ENCODE measurements at places on chromosomes 6 and 20. TPM values are rescaled to one million over a fixed set of nuclear protein-coding genes. Genes with fewer than 3 reads are reported as not detected.

The TGIF2 gene
- total RNA-seq = 18.3 TPM

The GLO1 gene
- total RNA-seq = 77.1 TPM

The FOXQ1 gene
- total RNA-seq = 57.0 TPM

DNA sequence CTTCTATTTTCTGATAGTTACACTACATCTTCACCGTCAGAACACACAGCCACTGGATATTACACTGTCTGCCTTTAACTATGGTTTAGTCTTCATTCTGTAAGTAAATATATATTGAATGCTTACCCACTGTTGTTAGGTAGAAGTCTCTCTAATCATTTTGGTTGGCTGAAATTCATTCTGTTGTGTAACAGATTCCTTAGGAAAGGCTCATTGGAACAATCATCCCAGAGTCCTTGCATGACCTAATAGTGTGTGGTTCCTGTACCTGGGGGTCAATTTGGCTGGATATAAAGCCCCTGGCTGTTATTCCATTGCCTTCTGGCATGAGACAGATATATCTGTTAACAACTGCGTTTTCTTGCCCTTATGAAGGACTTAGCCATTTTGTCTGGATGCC lies 9.9 kb downstream of the BLOC1S5 start:
- H3K4me3 ChIP-seq = no peak overlapping the region
- no peaks in the 10 kb centered on the region for H3K36me3 ChIP-seq
- H3K27me3 ChIP-seq = no peaks in the 10 kb centered on the region
- DNase-seq = no peak
- H3K27ac ChIP-seq = no peak overlapping the region
- H3K4me1 ChIP-seq = no peaks in the 10 kb centered on the region

- H3K4me3 ChIP-seq = peak overlapping the region; percentile 33
- no peaks in the 10 kb centered on the region for H3K4me1 ChIP-seq
- H3K27ac ChIP-seq = no peak overlapping the region
- H3K27me3 ChIP-seq = no peaks in the 10 kb centered on the region
These were observed 405 bp upstream of the RNF182 start for GRCh38 chr6:13924146-13924948.

DNA sequence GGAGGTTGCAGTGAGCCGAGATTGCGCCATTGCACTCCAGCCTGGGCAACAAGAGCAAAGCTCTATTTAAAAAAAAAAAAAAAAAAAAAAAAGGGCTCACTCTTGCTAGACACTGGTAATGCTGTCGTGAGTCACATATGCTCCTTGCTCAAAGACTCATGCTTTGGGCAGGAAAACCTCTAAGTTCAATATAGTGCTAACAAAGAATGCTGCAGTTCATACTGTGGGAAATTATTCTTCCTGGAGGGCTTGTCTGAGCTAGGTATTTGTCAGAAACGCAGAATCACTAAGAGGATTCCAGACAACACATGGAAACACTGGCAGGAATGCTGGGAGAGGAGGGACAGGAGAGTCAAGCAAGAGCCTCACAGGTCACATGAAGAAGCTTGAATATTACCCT lies 2.3 kb upstream of the LYRM2 start:
- peaks cover 20% of the 10 kb centered on the region for H3K4me1 ChIP-seq
- H3K4me3 ChIP-seq = no peak overlapping the region
- no peaks in the 10 kb centered on the region for H3K36me3 ChIP-seq
- H3K27ac ChIP-seq = no peak overlapping the region
- no peaks in the 10 kb centered on the region for H3K27me3 ChIP-seq
- no peak for DNase-seq

GRCh38 chr6:80304014-80304413 lies 197.5 kb downstream of the BCKDHB start:
- H3K4me1 ChIP-seq = no peaks in the 10 kb centered on the region
- no peak overlapping the region for H3K27ac ChIP-seq
- no peak overlapping the region for H3K4me3 ChIP-seq
- H3K27me3 ChIP-seq = no peaks in the 10 kb centered on the region

- H3K4me3 ChIP-seq = no peak overlapping the region
- no peaks in the 10 kb centered on the region for H3K27me3 ChIP-seq
- peaks cover 14% of the 10 kb centered on the region for H3K4me1 ChIP-seq
- H3K36me3 ChIP-seq = no peaks in the 10 kb centered on the region
These were observed 2.8 kb upstream of the CEP43 start for GRCh38 chr6:166996406-166996805.

DNA sequence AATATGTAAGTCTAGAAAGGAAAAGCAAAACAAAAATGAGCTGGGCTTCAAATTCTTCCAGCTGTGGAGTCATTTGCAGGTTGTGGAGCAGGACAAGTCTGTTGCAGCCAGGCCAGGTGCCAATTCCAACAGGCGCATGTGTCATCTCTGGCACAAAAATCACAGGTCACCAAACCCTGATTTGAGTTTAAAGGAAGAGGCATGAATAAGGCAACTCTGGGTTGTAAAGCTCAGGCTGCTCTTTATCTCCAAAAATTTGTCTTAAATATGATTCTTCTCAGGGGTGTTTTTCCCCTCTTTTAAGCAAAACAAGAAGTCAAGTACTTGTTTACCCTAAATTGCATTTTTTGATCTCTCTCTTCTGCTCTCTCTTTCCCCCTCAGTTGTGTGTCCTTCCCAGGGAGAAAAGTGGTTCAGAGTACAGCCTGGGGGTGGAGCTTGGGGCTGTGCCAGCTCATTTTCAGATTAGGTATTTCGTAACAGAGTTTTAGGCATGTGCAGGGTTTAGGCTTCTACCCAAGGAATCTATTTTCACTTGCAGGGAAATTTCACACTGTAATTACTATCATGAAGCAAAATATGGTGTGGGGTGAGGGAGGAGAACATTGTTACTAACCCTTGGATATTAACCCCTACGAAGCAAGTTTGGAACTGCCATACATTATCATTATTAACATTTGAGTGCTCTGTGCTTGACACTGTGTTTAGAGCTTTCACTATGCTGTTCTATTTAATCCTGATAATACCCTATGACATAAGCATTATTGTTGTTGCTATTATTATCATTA lies 8.3 kb upstream of the NCOA3 start:
- peak overlapping the region; percentile 38 for H3K4me3 ChIP-seq
- H3K4me1 ChIP-seq = peaks cover 44% of the 10 kb centered on the region
- H3K36me3 ChIP-seq = no peaks in the 10 kb centered on the region
- peak overlapping the region; percentile 84 for H3K27ac ChIP-seq

DNA sequence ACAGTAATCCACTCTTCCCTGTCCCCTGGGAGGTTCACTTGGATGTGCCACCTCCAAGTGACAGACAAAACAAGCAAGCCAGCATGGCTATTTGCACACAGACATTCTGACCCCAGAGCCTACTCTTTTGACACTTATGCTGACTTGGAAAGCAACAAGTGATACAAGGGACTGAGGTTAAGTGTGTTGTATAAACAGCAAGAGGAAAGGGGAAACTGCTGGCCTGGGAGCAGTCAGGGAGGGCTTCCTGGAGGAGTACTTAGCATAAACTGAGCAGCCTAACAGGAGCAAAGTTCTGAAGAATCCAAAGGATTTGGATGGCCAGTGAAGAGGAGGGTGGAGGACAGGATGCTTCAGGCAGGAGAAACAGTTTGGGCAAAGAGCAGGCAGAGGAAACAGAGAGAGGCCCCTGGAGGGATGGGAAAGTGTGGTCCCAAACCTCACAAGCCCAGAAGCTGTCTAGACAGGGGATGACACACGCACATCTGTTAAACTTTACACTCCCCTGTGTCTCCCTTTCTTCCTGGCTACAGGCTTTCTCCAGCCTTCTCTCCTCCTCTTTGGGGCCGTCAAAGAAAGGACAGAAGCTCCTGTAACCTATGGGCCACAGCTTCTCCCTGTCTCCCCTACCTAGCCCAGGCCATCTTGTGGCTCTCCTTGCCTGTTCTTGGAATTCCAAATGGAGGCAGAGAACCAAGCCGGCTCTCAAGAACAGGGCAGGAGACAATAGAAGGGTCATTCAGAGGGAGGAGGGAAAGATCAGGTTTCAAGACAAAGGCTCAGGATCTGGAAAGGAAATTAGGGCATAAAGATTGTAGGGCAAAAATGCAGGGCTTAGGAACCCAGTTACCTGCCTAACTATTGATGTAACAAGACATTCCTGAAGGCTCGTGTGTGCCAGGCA lies 19.3 kb downstream of the SULF2 start:
- peak; percentile 13 for DNase-seq
- 0 out of 2 replicates have a peak, but pooled peaks cover 5% of the 10 kb centered on the region for H3K4me1 ChIP-seq
- no peaks in the 10 kb centered on the region for H3K27me3 ChIP-seq
- no peak overlapping the region for H3K4me3 ChIP-seq
- peak overlapping the region; percentile 28 for H3K27ac ChIP-seq

- DNase-seq = no peak
- H3K4me3 ChIP-seq = no peak overlapping the region
- no peaks in the 10 kb centered on the region for H3K4me1 ChIP-seq
- no peaks in the 10 kb centered on the region for H3K36me3 ChIP-seq
These were observed 157.3 kb downstream of the THBS2 start for GRCh38 chr6:169096388-169096787.

DNA sequence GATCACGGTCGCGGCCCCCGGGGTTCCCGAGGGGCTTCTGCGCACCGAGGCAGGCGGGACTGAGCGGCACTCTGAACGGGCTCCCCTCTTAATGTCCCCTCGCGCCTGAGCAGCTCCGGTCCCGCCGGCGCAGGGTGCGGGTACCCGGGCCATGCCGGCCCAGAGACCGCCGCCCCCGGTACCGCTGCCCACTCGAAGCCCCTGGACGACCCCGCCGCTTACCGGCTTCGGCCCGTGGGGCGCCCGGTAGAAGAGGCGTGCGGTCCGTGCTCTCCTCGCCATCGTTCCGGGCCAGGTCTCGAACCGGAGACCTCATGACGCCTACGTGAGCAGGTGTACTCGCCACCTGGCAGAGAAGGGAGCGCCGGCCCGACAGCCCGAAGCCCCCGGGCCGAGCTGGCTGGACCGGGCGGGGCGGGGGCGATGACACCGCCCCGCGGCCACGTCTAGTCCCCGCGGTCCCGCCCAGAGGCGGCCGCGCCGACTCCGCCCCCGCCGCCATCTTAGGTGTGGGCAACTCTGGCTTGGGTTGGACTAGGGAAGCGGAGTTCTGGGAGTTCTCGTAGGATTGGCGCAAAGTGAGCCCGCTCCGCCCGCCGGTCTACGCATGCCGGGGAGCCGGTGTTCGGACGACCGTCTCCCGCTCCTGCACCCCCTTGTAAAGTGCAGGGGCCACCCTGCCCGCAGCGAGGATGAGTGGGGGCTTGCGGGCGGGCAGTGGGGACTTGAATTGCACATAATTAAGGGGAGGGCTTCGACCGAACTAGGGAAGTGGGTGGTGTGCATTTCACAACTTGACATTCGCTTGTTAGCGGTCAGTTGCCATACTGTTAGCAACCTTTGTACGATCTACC lies at the start of gene SLC17A5:
SLC17A5 (minus strand) TSS at position 422 of the 854 bp plus-strand sequence; CDS start at position 316, 106 bp downstream.
- no peaks in the 10 kb centered on the region for H3K27me3 ChIP-seq
- peaks cover 48% of the 10 kb centered on the region for H3K4me1 ChIP-seq
- peak; percentile 82 for DNase-seq
- peak within 1 kb of the TSS; percentile 74 for H3K27ac ChIP-seq
- no peaks in the 10 kb centered on the region for H3K36me3 ChIP-seq
- peak within 1 kb of the TSS; percentile 77 for H3K4me3 ChIP-seq

DNA sequence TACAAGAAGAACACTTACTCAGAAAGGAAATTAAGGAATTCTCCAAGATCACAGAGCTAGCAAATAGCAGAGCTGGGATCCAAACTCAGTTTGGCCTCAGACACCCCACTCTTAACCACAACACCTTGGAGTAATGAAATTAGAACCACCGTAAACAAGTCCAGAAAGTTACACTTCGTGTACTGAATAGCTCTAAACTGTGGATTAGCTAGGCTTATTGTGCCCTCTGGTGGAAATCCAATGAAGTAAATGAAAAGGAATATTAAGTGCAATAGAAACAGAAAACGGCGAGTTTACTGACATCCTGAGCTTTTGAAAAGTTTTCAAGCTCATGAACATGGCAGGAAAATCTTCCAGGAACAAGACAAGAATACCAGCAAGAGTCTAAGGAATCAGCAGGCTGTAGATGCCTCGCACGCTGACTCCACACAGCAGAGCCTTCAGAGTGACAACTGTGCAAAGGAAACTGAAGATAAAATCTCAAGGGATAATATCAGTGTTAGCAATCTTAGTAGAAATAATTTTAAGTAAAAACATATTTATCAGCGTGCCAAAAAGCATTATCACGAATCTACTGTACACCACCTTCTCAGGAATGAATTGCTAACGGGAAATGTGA lies 34.6 kb downstream of the FBXO5 start:
- H3K27ac ChIP-seq = no peak overlapping the region
- H3K36me3 ChIP-seq = no peaks in the 10 kb centered on the region
- H3K27me3 ChIP-seq = no peaks in the 10 kb centered on the region
- DNase-seq = no peak
- peaks cover 26% of the 10 kb centered on the region for H3K4me1 ChIP-seq
- no peak overlapping the region for H3K4me3 ChIP-seq

DNA sequence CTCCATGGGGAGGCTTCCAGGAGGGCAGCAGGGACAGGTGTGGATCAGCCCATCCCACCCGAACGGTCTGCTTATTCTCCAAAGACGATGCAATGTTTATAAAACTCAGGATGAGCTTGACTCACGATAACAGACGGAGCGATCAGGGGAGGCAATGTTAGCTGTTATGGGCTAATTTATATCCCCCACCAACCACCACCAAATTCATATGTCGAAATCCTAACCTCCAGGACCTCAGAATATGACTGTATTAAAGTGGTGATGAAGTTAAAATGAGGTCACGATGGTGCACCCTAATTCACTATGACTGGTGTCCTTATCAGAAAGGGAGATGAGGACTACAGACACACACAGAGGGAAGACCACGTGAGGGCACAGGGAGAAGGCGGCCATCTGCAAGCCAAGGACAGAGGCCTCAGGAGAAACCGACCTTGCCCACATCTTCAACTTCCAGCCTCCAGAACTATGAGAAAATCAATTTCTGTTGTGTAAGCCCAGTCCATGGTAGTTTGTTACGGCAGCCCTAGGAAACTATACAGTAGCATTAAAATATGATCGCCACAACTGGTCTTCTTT lies 7.0 kb downstream of the ADTRP start:
- H3K4me3 ChIP-seq = peak overlapping the region; percentile 52
- H3K36me3 ChIP-seq = no peaks in the 10 kb centered on the region
- peak overlapping the region; percentile 98 for H3K27ac ChIP-seq
- H3K27me3 ChIP-seq = no peaks in the 10 kb centered on the region

DNA sequence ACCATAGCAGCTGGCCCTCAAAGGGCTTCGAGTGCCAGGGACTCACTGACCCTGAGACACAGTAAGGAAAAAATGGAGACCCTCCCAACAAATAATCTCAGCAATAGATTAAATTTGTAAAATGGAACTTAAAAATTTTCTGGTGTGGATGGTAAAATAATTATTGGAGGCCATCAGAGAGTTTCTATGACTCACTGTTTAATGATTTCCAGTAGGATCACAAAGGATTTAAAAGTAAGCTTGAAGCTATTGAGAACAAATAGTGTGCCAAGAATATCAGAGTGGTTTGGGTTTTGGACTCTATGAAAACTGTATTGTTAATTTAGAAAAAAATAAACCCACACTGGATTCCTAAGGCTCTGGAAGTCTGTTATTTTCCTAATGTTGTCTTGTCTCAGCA lies 115.2 kb upstream of the AKIRIN2 start:
- no peak overlapping the region for H3K27ac ChIP-seq
- H3K36me3 ChIP-seq = no peaks in the 10 kb centered on the region
- DNase-seq = no peak
- no peak overlapping the region for H3K4me3 ChIP-seq
- no peaks in the 10 kb centered on the region for H3K4me1 ChIP-seq

Measured in PC-9 (cell line).